ENCODE measurements at places on chromosomes 11 and 22.

GRCh38 chr11:18615628-18616392 is 16.2 kb downstream of the MISFA start:
- DNase-seq: no peak

DNA sequence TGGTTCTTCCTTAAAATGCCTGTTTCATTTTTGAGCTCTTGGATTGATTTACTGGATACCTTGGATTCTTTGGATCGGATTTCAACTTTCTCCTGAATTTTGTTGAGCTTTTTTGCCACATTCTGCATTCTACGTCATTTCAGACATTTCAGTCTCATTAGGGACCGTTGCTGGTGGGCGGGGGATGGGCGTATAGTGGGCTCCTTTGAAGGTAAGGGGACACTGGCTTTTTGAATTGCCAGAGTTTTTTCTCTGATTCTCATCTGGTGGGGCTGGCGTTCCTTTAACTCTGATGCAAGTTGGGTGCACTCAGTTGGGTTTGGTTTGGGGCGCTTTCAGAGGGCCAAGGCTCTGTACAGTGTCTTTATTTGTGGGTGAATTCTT is 216.5 kb downstream of the DYNC2H1 start:
- no peak for DNase-seq

- no peak for DNase-seq
Measured at GRCh38 chr11:46118702-46119351, 2.4 kb downstream of the PHF21A start.

- DNase-seq: peak; percentile 37
Measured at GRCh38 chr11:34358258-34358727, 483 bp upstream of the ABTB2 start.

- no peak for DNase-seq
Measured at GRCh38 chr22:46312056-46312455, 15.4 kb downstream of the GTSE1 start.

DNA sequence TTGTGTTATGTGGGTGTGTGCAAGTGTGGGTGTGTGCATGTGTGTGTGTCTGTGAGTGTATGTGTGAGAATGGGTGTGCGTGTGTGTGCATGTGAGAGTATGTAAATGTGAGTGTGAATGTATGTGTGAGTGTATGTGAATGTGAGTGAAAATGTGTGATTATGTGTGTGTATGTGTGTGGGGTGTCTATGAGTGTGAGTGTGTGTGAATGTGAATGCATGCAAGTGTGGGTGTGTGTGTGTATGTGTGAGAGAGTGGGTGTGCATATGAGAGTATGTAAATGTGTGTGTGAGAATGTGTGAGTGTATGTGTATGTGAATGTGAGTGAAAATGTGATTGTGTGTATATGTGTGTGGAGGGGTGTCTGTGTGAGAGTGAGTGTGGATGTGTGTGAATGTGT is 1292.7 kb downstream of the TBC1D22A start:
- no peak for DNase-seq

DNA sequence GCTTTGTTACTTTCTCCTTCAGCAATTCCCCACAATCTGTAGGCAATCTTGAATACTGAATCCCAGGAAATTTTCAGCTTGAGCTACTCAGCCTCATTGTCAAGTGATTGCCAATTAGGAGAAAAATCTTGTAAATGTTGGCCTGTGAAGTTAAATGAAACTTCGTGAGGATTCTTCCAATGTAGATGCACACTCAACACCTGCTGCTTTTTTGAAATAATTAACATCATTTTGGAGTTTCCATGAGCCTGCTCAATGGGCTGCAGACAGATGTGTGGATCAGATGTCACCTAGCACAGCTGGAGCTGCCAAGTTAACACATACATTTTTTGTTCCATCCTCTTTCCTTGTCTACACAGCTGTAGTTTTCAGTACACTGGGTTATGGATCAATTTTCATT is 645.6 kb upstream of the LUZP2 start:
- no peak for DNase-seq

GRCh38 chr22:44360668-44361381 is 48.1 kb upstream of the SHISAL1 start:
- peak; percentile 99 for DNase-seq

GRCh38 chr11:27361649-27362431 is 1.2 kb downstream of the CCDC34 start:
- no peak for DNase-seq

DNA sequence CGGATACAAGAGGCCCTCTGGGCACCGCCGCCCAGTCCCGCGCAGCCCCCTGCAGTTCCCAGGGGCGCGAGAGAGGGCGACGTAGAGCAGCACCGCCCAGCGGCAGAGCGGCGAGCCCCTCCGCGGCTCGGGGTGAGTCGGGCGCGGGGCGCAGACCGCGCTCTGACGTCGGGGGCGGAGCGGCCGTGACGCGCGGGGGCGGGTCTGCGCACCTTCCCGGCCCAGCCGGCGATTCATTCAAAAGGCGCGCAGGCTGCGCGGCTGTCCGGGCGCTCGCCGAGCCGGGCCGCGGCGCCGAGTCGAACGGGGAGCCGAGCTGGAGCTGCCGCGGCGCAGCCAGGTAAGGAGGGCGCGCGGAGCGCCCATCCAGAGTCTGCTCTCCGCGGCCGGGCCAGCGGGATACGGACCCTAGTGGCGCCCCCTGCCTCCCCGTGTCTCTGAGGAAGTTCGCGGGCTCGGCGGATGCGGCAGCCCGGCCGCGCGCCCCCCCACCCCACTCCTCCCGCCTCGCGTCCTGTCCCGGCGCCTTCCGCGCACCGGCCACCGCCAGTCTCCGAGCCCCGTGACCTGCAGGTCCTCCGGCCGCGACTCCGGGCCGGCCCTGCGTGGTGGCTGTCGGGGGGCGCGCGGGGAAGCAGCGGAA is at the start of gene RELT:
Gene RELT, plus strand, starts transcription at position 240 of the 643 bp plus-strand sequence. CDS start 12,738 bp downstream, outside the sequence.
- peak; percentile 89 for DNase-seq

GRCh38 chr11:116955949-116956348 is 118.5 kb upstream of the APOA1 start:
- peak; percentile 7 for DNase-seq

- no peak for DNase-seq
Measured at GRCh38 chr22:31610611-31611010, 51.4 kb downstream of the PISD start.

DNA sequence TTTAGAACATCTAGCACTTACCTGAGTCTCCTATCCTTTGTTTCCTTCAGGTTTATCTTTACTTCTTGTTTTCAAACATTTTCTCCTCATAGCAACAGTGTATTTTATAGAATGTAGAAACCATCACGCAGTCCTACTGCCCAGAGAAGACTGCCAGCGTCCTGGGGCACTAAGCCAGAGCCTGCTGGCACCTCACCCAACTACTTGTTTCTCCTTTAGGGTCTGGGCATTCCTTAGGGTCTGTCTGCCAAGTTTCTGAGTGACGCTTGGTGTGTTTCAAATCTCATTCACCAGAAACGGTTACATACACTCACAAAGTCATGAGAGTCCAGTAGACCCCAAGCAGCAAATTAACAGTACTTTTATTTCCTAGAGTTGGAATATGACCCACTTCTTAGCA is 49.6 kb upstream of the SLC25A1 start:
- DNase-seq: no peak

GRCh38 chr11:67345920-67346819 is 7.2 kb downstream of the POLD4 start:
- peak; percentile 83 for DNase-seq

DNA sequence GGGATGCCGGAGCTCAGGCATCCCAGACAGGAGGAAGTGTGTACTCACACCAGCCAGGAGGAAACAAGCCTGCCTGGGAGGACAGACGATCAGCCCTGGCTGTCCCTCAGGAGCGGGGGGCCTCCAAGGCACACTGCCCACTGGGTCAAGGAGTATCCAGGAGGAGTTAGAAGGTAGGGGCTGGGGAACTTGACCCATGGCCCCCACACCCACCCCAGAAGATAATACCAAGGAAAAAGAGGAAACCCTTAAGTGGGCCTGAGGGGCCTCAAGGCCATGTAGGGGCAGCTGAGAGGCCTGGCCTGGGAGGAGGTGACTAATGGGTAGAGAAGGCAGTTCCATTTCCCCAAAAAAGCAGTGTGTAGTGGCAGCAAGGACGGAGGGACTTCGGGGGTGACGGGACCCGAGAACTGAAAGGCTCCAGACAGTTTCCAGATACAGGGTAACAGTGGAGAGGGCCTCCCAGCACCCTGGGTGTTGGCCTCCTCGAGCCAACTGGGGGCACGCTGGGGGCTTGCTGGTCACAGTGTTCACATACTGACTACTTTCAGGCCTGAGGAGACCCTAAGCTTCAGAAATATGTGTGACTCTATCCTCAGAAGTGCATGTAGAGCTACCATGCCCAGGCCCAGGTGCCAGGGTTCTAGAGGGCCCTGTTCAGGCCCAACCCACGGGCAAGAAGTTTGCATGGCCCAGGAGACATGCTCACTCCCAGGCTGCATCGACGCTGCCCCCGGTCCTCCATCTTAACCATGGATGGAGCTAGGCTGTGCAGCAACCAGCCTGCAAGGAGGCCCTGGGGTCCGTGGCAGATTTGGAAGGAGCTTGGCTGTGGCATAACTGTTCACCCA is 75.7 kb upstream of the PITPNB start:
- DNase-seq: no peak

DNA sequence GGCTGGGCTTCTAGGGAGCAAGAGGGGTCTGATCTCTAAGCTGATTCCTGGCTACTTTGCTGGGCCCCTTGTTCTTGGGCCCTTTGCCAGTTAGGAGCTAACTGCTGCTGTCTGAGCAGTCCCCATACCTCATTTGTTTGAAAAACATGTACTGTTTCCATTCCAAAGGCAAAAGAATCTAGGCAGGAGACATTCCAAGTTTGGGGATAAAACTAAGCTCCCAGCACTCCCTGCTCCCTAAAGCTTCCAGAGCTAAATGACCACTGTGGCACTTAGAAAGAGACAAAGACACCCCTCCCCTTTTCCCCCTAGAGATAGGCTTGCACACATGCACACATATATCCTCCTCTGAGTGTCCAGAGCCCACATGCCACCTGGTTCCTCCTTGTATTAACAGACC is 22.7 kb upstream of the RRM1 start:
- no peak for DNase-seq

GRCh38 chr22:23899042-23899745 is 5.0 kb downstream of the MIF start:
- no peak for DNase-seq

DNA sequence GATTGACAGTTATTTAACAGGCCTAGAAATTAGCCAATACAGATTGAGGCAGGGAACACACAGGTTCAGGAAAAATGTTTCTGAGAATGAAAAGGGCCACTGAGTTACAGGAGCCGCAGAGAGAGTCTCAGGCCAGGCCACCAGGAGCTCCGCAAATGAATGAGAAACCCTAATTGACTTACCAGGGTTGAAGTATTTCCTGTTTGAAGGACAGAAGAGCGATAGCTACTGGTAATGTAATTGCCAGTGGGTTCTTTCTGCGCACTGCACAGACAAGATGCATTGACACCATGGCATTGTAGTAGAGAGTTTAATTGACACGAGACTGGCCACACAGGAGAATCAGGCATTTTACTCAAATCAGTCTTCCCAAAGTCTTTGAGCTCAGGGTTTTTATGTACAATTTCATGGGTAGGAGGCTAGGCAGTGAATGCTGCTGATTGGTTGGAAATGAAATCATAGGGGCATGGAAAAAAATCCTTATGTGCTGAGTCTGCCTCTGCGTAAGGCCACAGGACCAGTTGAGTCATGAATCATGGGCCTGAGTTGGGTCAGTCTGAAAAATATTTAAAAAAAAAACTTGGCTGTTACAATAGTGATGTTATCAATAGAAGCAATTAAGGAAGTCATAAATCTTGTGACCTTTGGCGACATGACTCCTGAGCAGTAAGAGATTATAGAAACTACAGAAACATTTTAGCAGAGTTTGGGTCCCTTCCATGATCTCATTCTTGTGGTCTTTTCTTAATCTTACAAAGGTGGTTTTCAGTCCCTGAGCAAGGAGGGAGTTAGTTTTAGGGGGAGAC is 203.8 kb downstream of the CASP12 start:
- DNase-seq: peak; percentile 62

Data from AG10803 (cell line).